ENCODE measurements at places on chromosomes 16 and 17. TPM values are rescaled to one million over a fixed set of nuclear protein-coding genes. Genes with fewer than 3 reads are reported as not detected.
A peak's percentile ranks its signal among the peaks of the same experiment; 100 is the strongest.

The PMP22 gene
- 18.5 TPM for total RNA-seq

The LLGL2 gene
- 13.0 TPM for total RNA-seq

The GAST gene
- not detected for total RNA-seq

The MT1E gene
- not detected for total RNA-seq

The GNGT2 gene
- 0.87 TPM for total RNA-seq

The TP53TG3 gene
- not detected for total RNA-seq

The ZNF385C gene
- total RNA-seq, result not detected

The KRTAP1-5 gene
- 0.27 TPM for total RNA-seq

DNA sequence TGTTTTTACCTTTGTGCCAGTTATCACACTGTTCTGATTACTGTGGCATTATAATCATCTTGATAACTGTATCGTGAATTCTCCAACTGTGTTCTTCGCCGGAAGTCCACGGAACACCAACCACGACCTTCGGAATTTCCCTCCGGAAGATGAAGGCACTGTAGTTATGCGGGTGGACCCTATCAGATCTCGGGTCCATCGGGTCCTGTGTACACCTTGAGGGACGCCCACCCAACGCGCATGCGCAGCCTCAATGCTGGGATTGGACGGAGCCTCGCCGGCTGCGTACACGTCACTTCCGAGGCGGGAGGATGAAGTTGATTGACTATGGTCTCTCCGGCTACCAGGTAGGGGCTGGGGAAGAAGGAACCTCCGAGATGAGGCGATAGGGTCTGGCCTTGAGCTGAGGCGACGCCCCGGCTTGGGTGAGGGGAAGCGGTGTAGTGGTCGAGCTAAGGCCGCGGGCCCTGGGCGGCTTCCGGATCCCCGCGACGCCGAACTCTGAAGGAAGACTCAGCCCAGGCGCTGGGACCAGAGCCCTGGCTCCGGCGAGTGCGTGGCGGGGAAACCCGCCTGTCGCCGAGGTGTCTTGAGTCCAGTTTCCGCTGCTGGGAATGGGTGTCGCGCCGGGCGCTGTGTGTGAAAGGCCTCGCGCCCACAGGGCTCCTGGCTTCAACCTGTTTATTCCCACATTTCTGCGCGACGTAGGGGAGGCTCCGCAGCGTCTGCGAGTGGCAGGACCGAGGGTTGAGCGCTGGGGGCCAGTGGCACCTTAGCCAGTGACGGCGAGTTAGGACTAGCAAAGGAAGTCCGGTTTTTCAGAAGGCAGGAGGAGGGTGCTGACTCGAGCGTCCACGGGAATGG, at the start of gene DHRS7B:
TSS of gene DHRS7B (plus strand) at position 320 of the 864 bp plus-strand sequence. CDS start at position 328, 8 bp downstream.
- DNase-seq, result peak; percentile 96

- DNase-seq, result no peak
These were observed 6.9 kb downstream of the SNTB2 start for GRCh38 chr16:69193855-69194254.

DNA sequence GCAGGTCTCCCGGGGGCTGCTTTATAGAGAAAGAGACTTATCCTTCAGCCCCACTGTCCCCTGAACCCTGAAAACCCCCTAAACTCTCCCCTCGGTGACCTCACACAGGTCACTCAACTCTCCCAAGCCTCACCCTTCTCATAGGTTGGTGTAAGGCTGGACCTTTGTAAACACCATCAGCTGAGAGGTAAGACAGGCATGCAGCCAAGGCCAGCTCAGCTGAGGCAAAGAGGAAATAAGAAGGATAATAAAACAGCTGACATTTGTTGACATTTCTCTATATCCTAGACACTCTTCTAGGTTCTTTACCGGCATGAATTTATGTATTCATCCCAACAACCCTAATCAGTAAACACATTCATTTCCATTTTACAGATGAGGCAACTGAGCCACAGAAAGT, 134.3 kb downstream of the CCT6B start:
- no peak for DNase-seq

DNA sequence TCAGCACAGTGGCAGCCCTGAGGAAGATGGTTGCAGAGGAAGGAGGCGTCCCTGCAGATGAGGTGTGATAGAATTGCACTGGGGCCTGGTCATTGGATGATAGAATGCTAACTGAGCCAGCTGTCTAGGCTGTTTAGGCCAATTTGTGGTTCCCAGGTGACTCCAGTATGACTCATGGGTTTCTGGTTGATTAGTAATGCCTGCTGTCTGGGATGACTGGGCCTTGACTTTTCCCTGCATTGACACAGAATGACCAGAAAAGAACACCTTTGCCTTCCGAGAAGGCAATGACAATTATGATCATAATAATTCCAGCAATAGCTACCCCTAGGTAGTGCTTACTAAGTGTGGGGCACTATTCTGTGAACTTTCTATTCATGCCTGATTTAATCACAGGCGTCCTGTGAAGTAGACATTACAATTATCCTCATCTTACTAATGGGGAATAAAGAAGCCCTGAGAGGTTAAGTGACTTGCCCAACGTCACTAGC, 31.5 kb downstream of the USP43 start:
- DNase-seq, result peak; percentile 70

- no peak for DNase-seq
These were observed 52.8 kb downstream of the USP10 start for GRCh38 chr16:84752600-84752999.

DNA sequence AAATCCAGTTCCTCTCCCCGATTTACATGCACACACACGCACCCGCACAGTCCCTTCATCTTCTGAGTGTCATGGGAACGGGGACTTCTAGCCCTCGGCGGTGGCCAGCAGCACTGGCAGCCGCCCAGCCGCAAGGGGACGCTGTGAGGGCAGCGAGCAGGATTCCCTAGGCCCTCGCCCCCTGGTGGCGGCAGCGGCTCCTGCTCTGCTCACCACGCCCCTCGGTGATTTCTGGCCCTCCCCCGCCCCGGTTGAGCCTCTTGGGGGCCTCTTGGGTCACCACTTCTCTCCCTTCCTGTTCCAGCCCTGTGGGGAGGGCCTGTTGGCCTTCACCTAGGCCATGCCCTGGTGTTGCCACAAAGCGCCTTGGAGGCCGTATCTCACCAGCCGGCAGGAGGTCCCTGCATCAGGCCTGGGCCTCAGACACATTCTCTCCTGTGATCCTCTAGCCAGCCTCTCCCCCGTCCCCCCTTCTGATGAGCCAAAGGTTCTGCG, 75.2 kb upstream of the KSR1 start:
- peak; percentile 39 for DNase-seq

DNA sequence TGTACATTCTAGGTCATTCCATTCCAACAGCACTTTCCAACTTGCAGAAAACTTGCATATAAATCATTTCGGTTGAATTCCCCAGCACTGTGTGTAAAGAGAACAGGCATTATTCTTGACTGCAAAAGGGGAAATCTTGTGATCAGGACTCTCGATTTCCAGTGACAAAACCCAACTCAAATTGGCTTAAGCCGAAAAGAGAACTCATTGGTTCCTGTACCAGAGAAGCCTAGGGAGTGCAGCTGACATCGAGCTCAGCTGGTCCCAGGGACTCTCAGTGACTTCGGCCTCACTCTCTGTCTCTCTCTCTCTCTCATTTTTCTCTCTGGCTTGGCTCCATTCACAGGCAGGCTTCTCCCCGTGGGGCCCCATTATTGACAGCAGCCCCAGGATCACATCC, 30.7 kb downstream of the CD300LF start:
- no peak for DNase-seq

- DNase-seq, result no peak
These were observed 8.2 kb downstream of the MILR1 start for GRCh38 chr17:64457156-64457555.

- DNase-seq, result no peak
These were observed 272.4 kb upstream of the CDH11 start for GRCh38 chr16:65394281-65394680.

DNA sequence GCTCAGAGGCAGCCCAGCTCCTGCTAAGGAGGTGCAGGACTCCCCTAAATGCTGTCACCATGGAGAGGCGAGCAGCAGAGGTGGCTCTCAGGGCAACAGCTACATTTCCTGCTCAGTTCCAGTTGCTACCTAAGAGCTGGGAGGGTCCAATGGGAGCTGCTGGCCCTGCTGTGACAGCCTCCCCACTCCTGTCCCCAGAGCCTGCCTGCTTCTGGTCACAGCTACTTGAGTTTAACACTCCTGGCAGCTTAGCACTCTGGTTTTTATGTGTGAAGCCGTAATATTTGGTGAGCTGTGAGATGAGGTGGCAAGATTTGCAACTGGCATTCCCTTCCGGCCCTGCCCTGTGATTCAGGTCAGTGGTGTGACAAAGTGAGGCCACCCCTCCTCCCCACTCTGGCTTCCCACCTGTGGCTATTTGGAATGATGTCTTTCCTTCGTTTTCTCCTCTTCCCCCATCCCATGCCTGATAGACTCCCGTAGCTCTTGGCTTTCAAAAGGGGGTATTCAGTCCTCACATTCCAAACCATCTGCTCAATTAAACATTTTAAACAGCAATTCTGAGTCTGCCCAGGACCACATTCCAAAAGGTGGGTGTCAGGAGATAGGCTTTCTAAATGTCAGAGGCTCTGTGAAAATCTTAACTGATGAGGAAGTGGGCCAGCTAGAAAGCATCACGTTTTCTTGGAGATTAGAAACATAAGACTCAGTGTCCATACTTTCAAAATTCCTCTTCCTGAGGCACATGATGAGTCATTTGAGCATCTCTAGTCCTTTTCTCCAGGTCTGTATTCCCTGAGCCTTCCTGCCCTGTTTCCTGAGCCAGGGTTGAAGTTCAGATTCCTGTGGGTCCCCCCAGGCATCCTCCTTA, 42.6 kb upstream of the SKAP1 start:
- DNase-seq, result peak; percentile 67

GRCh38 chr16:57380671-57381462, 8.6 kb downstream of the CX3CL1 start:
- peak; percentile 40 for DNase-seq

GRCh38 chr17:67467500-67468455, 90.7 kb downstream of the PITPNC1 start:
- DNase-seq, result no peak

DNA sequence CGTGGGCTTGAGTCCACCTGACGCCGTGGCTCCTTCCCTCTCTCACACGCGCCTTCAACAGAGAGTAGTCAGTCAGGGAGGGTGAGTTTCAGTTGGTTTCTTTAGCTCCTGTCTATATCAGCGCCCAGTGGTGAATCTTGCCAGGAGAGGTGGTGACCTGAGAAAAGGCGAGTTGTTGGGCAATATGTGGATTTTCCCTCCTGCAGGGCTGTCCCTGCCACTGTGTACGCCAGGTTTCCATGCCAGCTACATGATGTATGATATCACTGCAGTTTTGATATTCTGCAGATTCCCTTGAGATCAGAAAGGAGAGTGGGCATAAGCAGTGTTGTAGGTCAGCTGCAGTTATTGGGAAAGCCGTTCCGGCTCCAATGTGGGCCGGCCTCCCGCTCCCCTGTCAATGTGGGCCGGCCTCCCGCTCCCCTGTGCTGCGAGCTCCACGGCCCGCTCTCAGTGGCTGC, 31.4 kb downstream of the BANP start:
- no peak for DNase-seq

GRCh38 chr17:41551365-41551764, 20.5 kb downstream of the KRT9 start:
- DNase-seq, result no peak

GRCh38 chr16:89895482-89896250, 22.3 kb downstream of the TCF25 start:
- DNase-seq, result no peak

DNA sequence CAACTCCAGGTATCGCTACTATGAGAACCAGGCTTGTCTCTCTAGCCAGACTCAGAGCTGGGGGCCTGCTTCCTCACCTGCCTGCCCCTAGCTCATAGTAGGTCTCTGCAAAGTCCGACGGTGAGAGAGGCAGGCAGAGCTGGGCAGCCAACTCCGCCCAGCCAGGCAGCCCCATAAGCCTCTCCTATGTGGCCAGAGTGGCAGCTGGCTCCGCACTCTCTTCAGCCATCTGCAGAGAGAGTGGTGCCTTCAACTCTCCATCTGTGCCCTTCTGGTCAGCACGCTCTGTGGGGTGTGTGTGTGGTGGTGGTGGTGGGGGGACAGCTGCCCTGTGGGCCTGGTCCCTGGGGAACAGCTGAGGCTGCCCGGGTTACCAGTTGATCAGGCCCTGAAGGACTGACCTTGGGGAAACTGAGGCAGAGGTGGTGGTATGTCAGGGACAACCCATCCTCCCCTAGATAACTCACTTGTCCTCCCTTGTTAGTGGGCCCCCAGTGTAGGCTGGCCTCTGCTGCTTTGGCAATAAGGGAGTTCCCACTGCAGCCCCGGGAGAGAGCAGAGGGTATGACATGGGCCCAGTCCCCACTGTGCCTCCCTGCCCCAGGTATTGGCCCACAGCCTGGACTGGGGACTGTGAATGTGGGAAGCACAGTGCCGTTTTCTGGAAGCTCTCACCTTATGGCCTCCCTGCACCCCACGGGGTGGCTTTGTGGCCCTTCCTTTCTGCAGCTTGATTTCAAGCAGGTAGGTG, 1.8 kb upstream of the ADGRG1 start:
- no peak for DNase-seq

GRCh38 chr16:66961065-66961744, at the start of gene CES3:
TSS of gene CES3 (plus strand) at chr16:66961266. CDS start at chr16:66961308, 42 bp downstream.
- DNase-seq, result peak; percentile 77

GRCh38 chr16:4358831-4359561, 7.9 kb upstream of the PAM16 start:
- peak; percentile 38 for DNase-seq

GRCh38 chr17:29667969-29668368, 45.3 kb upstream of the CORO6 start:
- no peak for DNase-seq

DNA sequence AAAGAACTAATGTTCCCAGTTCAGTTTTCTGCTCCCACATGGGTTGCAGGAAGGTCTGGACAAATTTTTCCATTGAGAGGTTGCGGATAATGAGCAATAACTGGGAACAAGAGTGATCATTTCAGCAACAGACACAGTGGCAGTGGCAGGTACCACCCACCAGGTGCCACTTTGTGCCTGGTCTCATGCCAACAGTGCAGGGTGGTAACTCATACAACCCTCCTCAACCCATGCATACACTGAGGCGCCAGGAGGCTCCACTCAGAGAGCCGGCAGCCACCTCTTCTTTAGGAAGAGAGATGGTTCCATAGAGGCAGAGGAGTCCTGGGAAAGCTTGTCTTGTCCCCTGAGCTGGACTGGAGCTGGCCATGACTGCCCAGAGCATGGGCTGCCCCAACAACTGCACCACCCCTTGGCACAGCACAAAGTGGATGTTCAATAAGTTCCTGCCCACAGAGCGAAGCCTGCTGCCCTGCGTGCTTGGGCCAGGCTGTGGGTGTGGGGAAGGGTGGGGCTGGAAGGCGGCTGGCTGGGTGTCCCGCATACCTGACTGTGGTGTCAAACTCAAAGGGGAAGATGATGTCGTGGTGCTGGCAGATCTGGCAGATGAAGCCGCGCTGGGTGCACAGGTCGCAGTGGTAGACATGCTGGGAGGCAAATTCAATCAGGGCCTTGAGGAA, 6.4 kb upstream of the ARHGAP27 start:
- DNase-seq, result no peak
